Mesenteric fat pad (tissue), 1 donor: ENCODE measurements at places on chromosomes 12 and 14. TPM values are rescaled to one million over a fixed set of nuclear protein-coding genes. Genes with fewer than 3 reads are reported as not detected.

The TRPV4 gene
- 3.5 TPM for total RNA-seq

The SERPINA12 gene
- total RNA-seq = not detected

The BCL11B gene
- total RNA-seq = 0.67 TPM

The IAPP gene
- not detected for total RNA-seq

The KCNK10 gene
- not detected for total RNA-seq

The FGD6 gene
- 5.4 TPM for total RNA-seq

The RABGGTA gene
- 17.0 TPM for total RNA-seq

The KRT6A gene
- total RNA-seq = not detected

The RHEBL1 gene
- 0.42 TPM for total RNA-seq

The CSRP2 gene
- total RNA-seq = 12.6 TPM

The ZNF384 gene
- total RNA-seq = 39.3 TPM

The CCDC77 gene
- 7.9 TPM for total RNA-seq

The CD163L1 gene
- total RNA-seq = 16.7 TPM

The ENO2 gene
- 5.3 TPM for total RNA-seq

The SLC10A1 gene
- total RNA-seq = not detected

The PDE3A gene
- total RNA-seq = 8.0 TPM

The MARS1 gene
- 145 TPM for total RNA-seq

The CGRRF1 gene
- 23.3 TPM for total RNA-seq

The EPYC gene
- total RNA-seq = not detected

The ABHD12B gene
- total RNA-seq = not detected

The PLEKHD1 gene
- 0.19 TPM for total RNA-seq

The OR10G3 gene
- not detected for total RNA-seq

The INSM2 gene
- not detected for total RNA-seq

The KRT77 gene
- not detected for total RNA-seq

The C12orf54 gene
- total RNA-seq = not detected

The CDK2 gene
- total RNA-seq = 21.4 TPM

The DTD2 gene
- total RNA-seq = 30.0 TPM

The LGR5 gene
- total RNA-seq = 0.22 TPM

The LMO3 gene
- 61.2 TPM for total RNA-seq

The SAMD15 gene
- total RNA-seq = 1.5 TPM
